Posterior cingulate gyrus (tissue), 11 donors: ENCODE measurements at places on chromosomes 2 and 18.

DNA sequence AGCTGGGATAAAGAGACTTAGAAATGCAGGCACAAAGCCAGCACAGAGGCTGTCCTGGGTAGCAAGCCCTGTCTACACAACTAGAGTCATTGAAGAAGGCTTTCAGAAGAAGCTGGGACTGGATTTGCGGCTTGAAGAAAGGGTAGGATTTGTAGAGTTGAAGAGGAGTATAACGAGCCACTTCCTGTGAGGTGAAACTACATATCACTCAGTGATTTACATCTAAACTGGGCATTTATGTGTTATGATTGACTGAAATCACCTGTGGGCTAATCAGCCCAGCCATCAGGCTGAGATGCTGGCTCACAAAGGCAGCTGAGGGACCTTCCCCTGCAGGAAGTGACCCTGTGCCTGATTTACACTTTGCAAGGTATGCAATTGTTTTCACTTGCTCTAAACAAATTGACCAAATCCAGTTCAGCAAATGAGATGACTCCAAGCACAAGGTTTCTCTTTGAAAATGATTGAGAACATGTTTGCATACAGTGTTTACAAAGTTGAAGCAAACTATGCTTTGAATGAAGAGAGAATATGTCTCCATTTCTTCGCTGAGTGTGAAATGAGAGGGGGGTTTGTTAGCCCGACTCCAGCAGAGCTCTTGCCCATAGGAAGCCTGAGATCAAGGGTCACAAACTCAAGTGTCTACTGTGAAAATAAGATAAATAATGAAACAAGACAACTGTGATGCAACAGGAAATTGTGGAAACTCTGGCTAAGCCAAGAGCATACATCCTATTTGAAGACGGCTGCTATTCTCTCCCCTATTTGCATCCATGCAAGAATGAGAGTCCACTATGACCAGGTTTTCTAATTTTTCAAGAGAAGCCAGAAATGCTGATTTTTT is 69.3 kb upstream of the HK2 start:
- no peak for DNase-seq

DNA sequence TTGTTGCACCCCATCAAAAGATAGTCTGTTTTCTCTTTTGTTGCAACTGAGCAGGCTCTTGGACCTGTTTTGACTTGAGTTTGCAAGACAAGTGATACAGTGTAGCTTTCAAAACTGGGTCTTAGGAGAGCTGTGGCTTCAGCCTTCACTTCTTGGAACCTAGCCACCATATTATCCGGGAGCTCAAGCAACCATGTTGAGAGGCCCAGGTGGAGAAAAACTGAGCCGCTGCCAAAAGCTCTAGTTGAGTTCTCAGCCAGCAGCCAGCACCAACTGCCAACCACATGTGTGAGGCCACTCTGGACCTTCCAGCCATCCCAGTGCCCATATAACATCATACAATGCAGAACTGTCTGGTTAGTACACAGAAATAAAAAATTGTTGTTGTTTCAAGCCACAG is 5.4 kb downstream of the CACNB4 start:
- DNase-seq = no peak

GRCh38 chr2:177816766-177817165 is 255.8 kb downstream of the PDE11A start:
- no peak for DNase-seq

GRCh38 chr18:60675801-60676200 is 303.2 kb upstream of the MC4R start:
- no peak for DNase-seq

GRCh38 chr2:97747716-97748115 is 34.3 kb downstream of the ZAP70 start:
- DNase-seq = no peak

DNA sequence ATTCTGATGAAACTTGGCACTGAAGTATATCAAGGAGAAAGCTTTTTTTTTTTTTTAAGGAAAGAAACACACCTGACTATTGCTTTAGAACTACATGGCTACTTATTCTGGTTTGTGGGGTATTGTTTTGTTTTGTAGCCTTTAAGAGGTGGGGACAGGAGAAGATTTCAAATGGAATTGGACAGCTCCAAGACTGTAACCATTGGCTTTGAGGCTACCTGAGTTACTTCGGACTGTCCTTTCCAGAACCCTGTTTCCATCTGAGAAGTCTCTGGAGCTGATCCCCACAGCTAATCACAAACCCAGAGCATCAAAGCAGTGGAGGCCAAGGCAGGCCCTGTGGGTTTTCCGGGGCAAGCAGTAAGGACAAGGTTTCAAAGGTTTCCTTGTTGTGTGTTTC is 4.7 kb downstream of the CDC42EP3 start:
- DNase-seq = no peak

DNA sequence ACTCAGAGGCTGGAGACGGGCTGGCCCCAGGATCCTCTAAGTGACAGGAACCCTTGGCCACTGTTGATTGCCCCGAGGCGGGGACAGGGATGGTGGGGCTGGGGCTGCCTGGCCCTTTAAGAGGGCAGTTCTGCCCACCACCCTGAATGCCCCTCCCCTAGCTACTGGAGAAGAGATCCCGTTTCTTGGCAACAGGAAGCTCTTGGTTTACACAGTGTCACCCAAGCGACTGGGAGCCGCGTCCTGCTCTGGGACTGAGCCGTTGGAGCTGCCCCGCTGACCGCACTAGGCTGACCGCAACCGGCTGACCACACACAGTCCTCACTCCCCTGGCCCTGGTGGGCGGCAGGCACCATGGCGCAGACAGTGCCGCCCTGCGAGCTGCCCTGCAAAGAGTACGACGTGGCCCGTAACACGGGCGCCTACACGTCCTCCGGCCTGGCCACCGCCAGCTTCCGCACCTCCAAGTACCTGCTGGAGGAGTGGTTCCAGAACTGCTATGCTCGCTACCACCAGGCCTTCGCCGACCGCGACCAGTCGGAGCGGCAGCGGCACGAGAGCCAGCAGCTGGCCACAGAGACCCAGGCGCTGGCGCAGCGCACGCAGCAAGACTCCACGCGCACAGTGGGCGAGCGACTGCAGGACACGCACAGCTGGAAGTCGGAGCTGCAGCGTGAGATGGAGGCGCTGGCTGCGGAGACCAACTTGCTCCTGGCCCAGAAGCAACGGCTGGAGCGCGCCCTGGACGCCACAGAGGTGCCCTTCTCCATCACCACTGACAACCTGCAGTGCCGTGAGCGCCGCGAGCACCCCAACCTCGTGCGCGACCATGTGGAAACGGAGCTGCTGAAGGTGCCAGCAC is at the start of gene TEKT4:
Gene TEKT4, plus strand, starts transcription at position 205 of the 862 bp plus-strand sequence. Its CDS starts 150 bp downstream, at position 355.
- DNase-seq = no peak

DNA sequence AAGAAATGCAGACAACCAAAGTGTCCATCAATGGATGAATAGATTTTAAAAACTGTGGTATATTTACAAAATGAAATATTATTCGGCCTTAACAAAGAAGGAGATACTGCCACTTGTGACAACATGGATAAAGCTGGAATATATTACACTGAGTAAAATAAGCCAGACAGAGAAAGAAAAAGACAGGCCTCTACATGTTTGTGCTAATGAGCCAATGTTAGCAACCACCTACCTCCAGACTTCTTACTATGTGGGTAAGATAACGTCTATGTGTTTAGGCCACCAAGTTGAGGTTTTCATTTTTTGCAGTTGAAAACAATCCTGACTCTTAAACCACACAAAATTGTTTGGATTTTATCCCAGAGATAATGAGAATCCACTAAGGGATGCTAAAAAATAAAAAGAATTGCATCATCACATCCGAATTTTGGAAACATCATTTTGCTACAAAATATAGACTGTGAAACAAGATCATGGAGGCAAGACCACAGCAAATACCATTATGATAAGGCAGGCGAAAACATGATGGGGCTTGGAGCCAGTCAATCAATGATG is 47.0 kb downstream of the EVA1A start:
- DNase-seq = no peak

DNA sequence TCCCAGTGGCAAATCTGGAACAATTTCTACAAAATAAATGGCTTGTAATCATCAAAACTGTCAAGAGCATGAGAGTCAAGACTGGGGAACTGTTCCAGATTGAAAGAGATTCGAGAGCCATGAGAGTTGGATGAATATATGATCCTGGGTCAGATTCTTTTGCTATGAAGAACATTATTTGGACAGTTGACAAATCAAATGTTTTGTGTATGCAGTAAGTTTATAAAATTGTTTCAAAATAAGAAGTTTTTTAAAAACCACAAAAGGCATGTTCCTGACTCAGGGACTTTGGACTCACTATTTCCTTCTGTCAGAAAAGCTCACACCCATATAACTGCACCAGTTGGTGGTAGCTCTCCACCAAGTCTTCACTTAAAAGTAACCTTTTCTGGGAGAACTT is 38.5 kb downstream of the ROCK2 start:
- no peak for DNase-seq

GRCh38 chr2:9493478-9493877 is 19.1 kb downstream of the IAH1 start:
- DNase-seq = no peak

DNA sequence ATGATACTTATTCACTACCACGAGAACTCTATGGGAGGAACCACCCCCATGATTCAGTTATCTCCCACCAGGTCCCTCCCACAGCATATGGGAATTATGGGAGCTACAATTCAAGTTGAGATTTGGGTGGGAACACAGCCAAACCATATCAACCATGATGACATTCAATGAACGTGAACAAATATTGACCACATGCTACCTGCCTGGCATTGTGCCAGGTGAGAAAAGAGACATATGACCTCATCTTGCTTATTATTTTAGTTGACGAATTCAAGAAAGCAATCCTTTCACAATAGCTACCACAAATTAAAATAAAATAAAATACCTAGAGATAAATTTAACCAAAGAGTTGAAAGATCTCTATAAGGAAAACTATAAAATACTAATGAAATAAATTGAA is 286.5 kb upstream of the CRIM1 start:
- no peak for DNase-seq

DNA sequence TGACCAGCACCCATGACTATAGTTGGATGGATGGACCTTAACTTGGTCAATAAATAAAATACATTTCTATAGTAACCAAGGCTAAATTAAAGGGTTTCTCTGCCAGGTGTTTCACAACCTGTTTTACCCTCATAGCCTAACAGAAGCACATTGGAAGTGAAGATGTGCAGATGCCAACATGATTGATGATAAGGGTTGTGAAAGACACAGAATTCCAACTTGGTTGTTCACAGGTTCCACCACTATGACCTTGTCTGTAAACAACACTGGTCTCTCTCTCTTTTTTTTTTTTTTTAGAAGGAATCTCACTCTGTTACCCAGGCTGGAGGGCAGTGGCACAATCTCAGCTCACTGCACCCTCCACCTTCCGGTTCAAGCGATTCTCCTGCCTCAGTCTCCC is 37.5 kb upstream of the PTH2R start:
- DNase-seq = no peak

GRCh38 chr18:22417496-22418188 is at the start of gene CTAGE1:
Gene CTAGE1 (minus strand): TSS chr18:22417915. CDS start chr18:22417811, 104 bp downstream.
- no peak for DNase-seq

DNA sequence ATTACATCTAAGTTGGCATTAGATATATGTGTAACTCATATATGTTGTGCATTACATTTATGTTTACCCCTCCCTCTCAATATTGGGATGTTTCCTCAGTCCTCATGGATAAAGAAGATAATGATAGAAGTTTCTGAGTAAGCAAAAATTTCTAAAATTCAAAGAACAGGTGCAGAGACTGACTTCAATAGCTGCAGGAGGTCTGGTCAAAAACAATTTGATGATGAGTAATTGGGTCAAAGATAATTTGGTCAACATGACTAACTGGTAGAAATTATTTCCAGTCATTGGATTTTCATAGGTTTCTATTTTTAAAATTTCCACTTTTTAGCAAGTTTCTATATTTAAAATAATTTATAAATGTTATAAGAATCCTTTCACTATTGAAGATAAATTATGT is 1130.9 kb upstream of the SLC39A10 start:
- no peak for DNase-seq

GRCh38 chr2:72116081-72116533 is 31.6 kb downstream of the CYP26B1 start:
- DNase-seq = no peak

DNA sequence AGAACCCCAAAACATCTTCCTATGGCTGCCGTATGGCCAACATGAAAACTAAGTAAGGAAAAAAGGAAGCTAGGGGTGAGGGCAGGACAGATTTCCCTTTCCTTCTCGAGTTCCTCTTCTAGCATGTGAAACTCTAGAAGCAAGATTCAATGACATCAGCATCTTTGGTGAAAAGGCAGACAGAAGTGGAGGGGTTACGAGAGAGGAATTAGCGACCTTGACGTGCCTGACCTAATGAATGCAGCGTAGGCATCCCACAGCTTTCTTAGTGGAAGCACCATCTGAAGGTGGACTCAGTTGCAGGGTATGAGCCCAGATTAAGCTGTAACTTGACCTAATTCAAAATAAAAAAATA is 47.9 kb upstream of the PELI1 start:
- no peak for DNase-seq
